ENCODE measurements at places on chromosomes 12 and 14.

GRCh38 chr12:100185361-100185894, 15.2 kb upstream of the ACTR6 start:
- no peak for DNase-seq

GRCh38 chr12:63321373-63321772, 170.4 kb upstream of the AVPR1A start:
- no peak for DNase-seq

GRCh38 chr12:54958048-54958658, 26.4 kb downstream of the TESPA1 start:
- DNase-seq: peak; percentile 71

- DNase-seq: no peak
Measured at GRCh38 chr12:49702676-49703215, 4.5 kb downstream of the FMNL3 start.

- peak; percentile 11 for DNase-seq
Measured at GRCh38 chr14:67620217-67620785, 581 bp downstream of the ARG2 start.

DNA sequence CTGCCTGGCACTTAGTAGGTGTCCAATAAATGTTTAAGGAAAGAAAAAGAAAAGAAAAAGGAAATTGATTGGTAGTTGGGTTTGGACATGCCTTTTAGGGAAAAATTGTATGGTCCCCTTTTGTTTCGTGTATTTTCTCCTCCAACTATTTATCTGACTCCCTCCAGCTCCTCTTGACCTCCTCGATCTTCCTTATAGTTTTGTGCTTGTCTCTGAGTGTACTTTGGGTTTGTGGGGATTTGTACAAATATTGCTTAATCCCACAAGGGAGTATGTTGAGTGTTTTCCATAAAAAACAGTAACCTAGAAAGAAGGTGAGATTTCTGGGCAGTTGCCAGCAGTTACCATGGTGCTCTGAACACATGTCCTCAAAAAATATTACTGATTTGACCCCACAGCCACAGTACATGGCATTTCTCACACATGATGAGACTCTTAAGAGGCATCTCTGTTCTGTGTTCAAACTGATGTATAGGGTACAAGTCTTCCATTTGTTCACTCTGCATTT, 15.7 kb downstream of the PLEKHG7 start:
- peak; percentile 25 for DNase-seq

DNA sequence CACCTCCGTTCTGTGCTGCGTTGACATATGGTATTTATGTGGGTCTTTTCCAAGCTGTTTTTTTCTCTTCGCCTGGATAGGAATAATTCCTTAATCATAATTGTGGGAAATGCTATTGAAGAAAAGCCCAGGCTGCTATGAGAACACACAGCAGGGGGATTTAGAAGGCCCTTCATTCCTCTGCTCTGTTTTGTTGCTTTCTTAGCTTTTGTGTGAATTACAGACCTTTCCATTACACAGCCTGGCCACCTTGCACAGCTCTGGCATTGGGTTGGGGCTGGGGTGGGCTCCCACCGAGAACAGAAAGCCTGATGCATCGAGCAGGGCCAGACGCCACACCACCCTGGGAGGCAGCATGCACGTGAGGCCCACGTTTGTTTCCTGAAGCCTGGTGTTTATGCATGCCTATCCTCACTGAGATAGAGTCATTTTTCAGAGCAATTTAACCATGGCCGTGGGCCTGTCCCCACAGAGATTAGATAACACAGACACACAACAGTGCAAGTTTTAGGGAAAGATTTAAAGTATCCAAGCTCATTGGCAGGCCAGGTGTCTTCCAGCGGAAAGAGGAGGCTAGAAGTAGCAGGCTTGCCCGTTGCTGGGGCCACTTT, 287.6 kb upstream of the PWP1 start:
- no peak for DNase-seq

- DNase-seq: no peak
Measured at GRCh38 chr12:38374751-38375150, 58.2 kb downstream of the ALG10B start.

- no peak for DNase-seq
Measured at GRCh38 chr12:25651931-25652330, 98.8 kb upstream of the LMNTD1 start.
